T-helper 1 cell (primary cell): ENCODE measurements at places on chromosomes 11 and 22.

GRCh38 chr11:104043678-104044239 lies 7.3 kb downstream of the DDI1 start:
- DNase-seq = no peak

DNA sequence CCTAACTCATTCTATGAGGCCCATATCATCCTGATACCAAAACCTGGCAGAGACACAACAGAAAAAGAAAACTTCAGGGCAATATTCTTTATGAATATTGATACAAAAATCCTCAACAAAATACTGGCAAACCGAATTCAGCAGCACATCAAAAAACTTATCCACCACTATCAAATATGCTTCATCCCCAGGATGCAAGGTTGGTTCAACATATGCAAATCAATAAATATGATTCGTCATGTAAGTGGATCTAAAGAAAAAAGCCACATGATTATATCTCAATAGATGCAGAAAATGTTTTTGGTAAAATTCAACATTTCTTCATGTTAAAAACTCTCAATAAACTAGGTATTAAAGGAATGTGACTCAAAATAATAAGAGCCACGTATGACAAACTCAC lies 40.9 kb downstream of the JRKL start:
- DNase-seq = no peak

GRCh38 chr11:113476553-113476952 lies 1.4 kb upstream of the DRD2 start:
- DNase-seq = no peak

DNA sequence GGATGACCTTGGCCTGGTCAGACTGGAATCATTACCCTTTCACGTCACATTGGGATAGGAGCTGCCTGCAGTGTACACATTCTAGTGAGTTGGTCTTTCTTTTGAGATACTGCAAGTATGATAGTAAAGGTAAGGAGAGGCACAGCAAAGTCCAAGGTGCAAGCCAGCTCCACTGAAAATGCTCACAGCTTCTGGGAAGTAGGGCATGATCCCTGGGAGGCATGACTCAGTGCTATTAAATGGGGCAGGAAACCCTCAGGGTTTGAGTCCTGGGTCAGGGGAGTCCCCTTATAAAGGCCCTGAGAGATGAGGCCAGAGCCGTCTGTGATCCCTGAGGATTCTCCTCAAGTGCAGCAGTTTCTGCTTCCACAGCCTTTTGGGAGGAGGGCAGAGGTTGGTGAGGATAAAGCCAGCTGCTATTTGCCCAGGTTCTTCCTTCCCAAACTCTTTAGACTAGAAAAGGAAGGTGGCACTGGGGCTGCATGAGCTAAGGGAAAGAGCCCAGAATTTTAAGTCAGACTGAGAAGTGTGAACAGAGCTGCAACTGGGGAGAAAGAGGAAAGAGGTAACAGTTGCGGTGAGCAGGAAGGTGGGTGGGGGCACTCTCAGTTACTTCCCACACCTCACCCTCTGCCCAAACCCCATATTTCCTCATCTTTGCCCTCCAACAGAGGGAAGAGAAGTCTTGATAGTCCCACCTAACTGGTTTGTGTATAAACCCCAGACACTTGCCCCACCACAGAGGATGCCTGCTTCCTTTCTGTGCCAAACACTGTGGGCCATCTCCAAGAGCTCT lies 14.4 kb upstream of the OR52K1 start:
- DNase-seq = no peak

GRCh38 chr11:86397351-86397750 lies 22.7 kb downstream of the CCDC81 start:
- no peak for DNase-seq

DNA sequence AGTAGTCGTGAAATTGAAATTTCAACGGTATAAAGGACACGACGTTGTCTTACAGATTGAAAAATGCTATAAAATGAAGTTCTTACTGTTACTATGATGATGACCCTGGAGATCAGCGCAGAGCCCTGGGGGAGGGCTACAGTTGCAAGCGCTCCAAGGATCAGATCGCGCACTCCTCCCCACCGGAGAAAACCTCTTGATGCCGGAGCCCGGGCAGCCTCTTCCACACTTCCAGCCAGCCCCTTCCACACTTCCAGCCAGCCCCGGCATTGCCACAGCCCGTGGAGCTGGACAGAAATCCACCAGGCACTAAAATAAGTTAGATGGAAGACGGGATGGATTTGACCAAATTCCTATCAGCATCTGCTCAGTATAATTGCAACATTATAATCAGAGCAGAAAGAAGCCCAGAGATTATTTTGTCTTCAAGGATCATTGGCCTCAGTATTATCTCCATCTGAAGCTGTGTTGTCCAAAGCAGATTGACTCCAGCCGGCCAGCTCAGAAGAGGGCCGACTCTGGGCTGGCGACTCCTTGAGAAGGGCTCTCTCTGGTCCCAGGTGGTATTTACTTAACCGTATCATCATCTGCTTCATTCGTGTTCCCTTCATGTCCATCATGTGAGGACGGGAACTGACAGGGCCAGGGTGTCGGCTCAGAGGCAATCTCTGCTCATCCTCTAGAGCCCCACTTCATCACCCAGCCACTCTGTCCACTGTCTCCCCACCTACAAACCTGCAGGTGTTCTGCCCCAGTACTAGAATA lies 777 bp upstream of the MICAL3 start:
- no peak for DNase-seq

DNA sequence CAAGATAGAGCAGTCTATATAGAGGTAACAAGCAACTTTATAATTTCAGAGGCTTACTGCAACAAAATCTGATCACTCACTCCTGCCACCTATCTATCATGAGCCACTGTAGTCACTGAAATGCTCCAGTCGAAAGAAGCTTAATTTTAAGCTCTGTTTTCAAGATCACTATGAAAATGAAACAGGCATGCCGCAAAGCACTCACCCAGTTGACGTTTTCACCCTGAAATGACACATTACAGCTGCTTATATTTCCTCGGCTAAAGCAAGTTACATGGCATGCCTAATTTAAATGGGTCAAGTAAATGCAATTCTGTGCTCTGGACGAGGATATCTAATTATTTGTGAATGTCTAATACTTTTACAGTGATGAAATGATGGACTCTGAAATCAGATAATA lies 616.3 kb downstream of the FAM181B start:
- no peak for DNase-seq

- DNase-seq = no peak
Measured at GRCh38 chr22:49503896-49504521, 323.7 kb downstream of the BRD1 start.

- no peak for DNase-seq
Measured at GRCh38 chr11:11010624-11011127, 152.8 kb upstream of the ZBED5 start.

DNA sequence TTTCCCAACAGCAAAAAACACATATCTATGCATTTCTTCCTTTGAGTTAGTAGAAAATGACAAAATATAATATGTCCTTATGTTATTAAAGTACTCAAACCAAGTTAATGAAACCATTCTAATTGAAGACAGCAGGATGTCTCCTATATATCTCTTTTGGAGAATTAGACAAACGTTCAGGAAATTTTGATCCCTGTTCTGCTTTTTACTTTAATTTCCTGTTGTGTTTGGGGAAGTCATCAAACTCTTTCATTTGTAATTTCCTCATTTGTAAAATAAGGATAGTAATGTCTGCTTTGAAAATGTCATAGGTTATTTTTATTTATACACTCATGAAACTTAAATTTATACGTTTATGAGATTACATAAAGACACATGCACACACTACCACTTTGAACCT lies 281.8 kb upstream of the ANO5 start:
- no peak for DNase-seq

- no peak for DNase-seq
Measured at GRCh38 chr11:110948112-110948511, 235.9 kb upstream of the ARHGAP20 start.

- peak; percentile 43 for DNase-seq
Measured at GRCh38 chr11:75768112-75768908, at the start of gene DGAT2. Gene DGAT2, plus strand, starts transcription at chr11:75768778. Its CDS starts 214 bp downstream, at chr11:75768992.

GRCh38 chr22:45398214-45398613 lies 15.2 kb downstream of the SMC1B start:
- DNase-seq = no peak

GRCh38 chr11:80440835-80441234 lies 1000.0 kb upstream of the TENM4 start:
- DNase-seq = no peak

DNA sequence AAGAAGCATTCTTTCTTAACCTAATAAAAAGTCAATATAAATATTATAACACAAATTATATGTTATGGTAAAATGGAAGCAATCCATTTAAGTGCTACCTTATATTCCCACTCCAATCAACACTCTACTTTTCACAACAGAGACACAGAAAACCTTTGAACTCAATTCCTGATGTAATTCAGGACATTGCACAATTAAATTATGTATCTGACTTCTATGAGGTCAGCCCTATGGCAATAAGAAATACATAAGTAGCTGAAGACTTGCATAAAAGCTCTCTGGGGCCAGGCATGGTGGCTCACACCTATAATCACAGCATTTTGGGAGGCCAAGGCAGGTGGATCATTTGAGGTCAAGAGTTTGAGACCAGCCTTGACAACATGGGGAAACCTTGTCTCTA lies 6.8 kb downstream of the OR4D10 start:
- no peak for DNase-seq

DNA sequence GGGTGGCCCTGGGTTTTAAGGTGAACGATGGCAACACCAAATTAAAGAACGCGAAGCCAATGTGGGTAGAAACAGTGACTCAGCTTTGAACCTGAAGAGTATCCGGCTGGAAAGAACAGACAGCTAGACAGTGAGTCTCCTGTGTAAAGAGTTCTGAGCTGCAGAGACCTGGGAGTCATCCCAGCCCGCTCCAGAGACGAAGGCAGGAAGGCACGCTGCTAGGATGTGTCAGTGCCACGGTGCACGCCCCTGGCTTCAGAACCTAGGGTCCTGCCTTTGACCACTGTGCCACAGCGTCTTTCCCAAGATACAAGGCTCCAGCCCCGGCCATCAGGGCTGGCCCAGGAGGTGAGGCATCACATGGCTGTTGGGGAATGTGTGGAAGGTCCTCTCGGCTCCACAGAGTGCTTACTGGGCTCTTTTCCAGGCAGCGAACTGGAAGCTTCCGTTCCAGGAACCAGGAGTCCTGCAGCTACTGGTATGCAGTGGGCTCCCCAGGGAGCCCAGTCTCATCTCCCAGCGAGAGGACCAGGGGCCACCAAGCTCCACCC lies 29.9 kb downstream of the LRFN4 start:
- no peak for DNase-seq

- DNase-seq = no peak
Measured at GRCh38 chr22:33922349-33922681, 2.0 kb upstream of the LARGE1 start.

- no peak for DNase-seq
Measured at GRCh38 chr11:99325847-99326246, 305.1 kb downstream of the CNTN5 start.

DNA sequence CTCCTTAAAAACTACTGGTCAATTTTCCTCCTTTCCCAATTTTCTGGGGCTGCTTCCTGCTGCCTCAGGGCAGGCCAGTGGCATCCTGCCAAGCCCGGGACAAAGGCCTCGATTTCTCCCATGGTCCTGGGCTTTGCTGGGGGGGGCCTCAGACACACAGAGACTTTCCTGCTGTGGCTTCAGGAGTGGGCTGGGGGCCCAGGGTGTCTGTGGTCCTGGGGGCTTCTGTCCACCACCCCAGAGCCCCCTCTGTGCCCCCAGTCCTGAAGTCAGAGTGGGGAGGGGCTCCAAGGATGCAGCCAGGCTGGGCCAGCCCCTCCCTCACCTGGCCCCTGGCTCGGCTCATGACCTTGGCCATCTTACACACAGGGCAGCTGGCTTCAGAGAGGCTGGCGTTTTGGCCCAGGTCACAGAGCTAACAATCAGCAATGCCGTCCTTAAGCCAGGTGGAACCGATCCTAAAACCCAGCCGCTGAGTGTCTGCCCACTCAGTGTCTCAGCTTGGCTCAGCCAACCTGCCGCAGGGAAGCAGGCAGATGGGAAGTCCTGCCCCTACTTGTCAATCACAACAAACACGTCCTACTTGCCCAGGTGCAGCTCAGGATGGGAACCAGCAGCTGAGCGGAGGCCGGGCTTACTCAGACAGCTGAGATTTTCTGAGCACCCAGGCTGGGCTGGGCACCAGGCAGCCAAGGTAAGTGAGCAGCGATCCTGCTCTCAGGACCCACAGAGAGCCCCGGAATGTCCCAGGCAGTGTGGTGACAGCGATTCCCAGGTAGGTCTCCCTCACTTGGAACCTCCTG lies 34.6 kb downstream of the OSBPL5 start:
- DNase-seq = no peak

GRCh38 chr11:61918938-61919704 lies 1.8 kb upstream of the RAB3IL1 start:
- DNase-seq = no peak

DNA sequence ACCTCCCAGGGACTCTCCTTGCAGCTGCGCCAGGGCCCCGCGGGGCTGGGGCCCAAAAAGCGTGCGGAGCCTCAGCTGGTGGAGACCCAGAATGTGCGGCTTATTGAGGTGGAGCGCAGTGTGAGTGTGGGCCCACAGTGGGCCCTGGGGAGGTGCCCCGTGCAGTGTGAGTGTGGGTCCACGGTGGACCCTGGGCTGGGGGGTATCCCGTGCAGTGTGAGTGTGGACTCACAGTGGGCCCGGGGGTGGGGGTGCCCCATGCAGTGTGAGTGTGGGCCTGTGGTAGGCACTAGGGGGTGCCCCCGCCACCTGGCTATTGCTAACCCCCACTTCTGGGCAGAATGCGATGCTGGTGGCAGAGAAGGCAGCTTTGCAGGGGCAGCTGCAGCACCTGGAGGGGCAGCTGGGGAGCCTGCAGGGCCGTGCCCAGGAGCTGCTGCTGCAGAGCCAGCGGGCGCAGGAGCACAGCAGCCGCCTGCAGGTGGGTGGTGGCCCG lies 7.8 kb upstream of the RPS6KA4 start:
- no peak for DNase-seq

- DNase-seq = no peak
Measured at GRCh38 chr11:63227521-63228107, 15.8 kb downstream of the SLC22A25 start.

DNA sequence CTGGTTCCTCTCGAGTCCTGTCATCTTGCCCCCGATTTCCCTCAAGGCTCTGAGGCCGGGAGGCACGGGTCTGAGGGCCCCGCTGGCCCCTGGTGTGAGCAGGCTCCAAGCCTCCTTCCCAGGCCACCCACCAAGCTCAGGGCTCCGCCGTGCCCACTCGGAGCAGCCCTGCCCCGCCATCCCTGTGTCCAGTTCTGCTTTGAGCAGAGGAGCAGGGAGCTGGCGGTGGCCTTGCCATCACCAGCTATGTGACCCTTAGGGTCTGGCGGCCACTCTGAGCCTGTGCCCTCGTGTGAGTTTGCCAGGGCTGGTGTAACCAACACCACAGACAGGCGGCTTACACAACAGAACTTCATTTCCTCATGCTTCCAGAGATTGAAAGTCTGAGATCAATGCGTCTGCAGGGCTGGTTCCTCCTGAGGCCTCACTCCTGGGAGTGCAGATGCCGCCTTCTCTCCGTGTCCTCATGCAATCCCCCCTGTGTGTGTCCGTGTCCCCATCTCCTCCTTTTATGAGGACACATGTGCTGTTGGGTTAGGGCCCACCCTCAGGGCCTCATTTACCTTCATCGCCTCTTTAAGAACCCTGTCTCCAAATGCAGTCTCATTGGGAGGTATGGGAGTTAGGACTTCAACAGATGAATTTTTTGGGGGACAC lies 36.5 kb upstream of the CELSR1 start:
- DNase-seq = no peak
